B cell (primary cell): ENCODE measurements at places on chromosomes 3 and 15. TPM values are rescaled to one million over a fixed set of nuclear protein-coding genes. Genes with fewer than 3 reads are reported as not detected.

Gene KNL1
- total RNA-seq: 3.7 and 4.0 TPM in 2 replicates

Gene PRSS50
- 0.10 TPM in 1 of 2 replicates, not detected in the other for total RNA-seq

Gene ACVR2B
- total RNA-seq: 3.9 and 4.2 TPM in 2 replicates

DNA sequence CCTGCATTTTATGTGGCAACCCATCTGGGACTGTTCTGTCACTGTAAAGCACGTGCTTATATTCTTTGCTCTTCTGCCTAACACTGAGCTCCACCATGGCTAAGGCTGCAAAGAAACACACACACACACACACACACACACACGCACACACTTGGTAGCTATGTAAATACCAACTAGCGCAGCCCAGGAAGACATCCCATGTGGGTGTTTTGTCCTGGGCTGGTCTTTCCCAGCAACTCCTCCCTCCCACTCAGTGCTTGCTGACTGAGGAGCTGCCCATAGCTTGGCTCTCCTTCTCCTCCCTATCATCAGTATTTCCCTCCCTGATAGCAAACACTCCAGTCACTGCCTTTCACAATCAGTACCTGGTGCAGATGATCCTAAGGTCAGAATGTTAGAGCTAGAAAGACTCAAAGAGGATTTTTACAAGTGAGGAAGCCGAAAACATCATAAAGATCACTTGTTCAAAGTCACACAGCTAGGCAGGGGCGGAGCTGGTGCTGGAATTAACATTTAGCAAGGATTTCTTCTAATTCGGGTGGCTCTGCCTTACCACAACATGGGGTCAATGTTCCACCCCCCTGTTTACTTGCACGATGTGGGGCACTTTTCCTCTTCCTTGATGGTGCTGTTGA is 377.1 kb upstream of the TBL1XR1 start:
- no peak for DNase-seq

DNA sequence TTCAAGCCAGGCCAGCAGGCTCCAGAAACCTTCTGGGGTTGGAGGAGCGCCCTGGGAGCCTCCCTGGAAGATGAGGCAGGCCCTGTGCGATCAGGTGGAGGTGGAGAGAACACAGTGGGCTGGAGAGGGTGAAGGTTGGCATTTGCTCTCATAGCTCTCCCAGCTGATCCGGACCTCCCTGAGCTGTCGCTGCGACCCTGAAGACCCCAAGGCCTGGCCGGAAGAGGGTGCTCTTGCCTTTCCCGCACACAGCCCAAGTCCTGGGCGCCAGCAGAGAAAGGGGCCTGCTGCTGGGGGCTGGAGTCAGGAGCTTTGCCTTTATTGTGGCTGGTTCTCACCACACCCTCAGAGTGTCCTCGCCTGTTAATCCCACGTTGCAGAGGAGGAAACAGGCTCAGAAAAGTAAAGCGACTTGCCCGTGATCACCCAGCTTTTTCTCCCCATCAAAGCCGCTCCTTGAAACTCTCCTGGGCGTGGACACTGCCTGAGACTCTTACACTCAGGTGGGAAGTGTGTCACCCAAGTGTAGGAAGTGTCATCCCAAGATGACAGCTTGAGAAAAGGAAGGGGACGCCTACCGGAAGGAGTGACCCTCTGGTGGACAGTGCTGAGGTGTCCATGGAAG is 8.6 kb upstream of the RPL29 start:
- DNase-seq: no peak
